AML-193 (cell line): ENCODE measurements at places on chromosomes 1 and 21.

- DNase-seq, result no peak
Observed at GRCh38 chr1:103416681-103417286, 108.7 kb upstream of the RNPC3 start.

DNA sequence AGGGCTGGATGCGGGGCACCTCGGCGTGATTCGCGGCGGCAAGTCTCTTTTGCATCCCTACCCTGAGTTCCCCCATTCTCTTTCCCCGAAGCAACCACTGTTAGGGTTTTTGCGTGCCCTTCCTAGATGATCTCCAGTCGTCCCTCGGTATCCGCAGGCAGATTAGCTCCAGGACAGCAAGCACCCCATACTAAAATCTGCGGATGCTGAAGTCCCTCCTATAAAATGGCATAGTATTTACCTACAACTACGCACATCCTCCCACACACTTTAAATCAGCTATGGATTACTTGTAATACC lies 22.8 kb upstream of the CFAP126 start:
- no peak for DNase-seq

DNA sequence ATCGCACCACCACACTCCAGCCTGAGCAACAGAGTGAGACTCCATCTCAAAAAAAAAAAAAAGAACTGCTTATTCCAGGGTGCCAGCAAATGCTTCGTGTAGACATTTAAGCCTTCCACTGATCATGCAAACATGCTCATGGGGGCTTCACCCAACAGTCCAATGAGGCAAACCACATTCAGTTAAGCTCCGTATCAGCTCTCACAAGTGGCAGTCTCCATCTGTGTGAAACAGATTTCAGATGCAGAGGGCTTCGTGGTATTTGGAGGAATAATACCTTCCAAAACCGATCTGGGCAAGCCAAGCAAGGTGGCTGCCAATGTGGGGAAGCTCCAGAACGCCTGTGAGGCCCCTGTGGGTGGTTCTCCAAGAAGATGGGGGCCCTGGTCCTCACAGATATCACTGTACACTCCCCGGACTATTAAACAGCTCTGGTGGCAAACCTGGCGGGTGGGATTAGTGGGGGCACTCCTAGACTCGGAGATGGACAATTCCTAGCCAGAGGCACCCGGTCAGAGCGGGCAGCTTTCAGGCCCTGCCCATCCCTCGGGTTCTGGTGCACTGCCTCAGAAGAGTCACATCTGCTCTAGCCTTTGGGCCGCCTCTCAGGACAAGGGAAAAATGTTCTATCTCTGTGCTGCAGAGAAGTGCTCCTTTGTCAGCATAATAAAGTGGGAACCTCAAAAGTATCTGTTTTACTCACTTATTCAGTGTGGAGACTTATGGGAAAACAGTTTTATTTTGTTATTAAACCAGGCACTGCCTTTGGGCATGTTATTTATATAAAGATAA lies 10.2 kb downstream of the CREG1 start:
- DNase-seq, result no peak

GRCh38 chr1:242004751-242005495 lies 6.0 kb upstream of the MAP1LC3C start:
- DNase-seq, result no peak

DNA sequence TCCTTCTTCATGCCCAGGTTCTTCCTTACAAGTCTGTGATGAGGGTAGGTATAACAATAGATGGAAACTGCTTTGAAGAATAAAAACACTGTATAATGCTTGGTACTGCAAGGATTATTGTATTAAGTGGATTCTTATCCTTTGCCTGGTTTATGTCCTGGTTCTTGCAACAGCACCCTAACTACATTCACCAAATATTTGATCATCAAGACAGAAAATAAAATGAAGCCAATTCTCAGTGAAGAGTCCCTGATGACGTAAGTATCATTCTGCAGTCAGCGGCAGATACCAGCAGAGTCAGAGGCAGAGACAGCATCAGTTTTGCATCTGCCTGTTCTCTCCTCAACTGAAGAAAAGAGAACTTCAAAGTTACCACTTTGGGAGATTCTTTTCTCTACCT lies 19.7 kb downstream of the ARHGEF11 start:
- no peak for DNase-seq

DNA sequence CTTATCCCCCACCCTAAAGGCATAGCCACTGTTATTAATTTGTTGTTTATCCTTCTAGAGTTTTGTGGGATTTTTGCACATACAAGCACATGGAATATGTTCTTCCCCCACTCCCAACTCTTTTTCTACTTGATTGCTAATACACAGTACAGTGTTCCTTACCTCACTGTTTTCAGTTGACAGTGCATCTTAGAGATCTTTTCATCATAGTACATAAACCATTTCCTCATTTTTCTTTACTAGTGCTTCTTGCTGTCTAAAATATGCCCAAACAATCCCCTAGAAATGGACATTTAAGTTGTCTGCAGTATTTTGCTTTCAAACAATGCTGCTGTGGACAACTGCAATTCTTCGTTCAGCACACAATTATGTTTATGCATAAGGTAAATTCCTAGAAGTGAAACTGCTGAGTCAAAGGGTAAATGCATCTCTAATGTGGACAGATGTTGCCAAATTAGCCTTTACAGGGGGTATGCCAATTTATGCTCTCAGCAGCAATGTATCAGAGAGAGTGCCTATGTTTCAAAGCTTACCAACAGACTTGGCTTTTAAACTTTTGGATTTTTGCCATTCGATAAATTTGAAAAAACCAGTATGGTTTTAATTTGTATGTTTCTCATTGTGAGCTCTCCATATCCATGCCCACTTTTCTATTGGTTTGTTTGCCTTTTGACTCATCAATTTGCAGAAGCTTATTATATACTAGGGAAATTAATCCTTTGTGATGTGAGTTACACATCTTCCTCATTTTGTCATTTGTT lies 132.6 kb downstream of the MRPS6 start:
- no peak for DNase-seq

DNA sequence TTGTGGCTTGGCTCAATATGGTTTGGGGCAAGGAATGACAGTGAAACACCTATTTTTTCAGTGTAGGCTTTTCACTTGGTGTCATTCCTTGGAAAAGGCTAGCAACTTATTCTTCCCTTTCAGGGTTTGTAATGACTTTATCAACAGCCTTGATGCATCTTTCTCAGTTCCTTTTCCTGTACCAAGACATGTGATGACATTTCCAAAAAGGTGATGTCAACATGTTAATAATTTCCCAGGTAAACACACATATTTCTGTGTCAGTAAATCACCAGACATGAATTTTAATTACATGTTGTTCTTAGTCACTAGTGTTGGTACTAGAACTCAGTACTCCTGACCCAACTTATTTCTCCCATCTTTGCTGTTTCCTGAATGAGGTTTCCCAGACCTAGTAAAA lies 37.8 kb upstream of the RRP15 start:
- DNase-seq, result no peak

- DNase-seq, result no peak
Observed at GRCh38 chr1:201734786-201735185, 94.2 kb upstream of the IPO9 start.

DNA sequence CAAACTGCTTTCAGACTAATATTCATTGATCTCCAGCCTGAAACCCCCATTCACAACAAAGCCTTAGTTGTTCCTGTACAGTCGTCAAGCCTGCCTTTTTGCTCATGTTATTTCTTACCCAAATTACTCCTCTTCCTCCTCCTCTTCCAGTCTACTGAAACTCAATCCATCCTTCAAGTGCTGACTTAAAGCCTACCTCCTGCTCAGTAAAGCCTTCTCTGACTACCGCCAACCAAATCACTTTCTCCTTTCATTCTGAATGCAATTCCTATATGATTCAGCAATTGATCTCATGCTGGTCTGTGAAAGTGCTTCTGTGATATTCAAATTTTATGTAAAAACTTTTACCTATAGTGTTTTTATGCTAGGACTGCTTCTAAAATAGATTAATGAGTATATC lies 18.6 kb downstream of the TAF5L start:
- DNase-seq, result no peak

- no peak for DNase-seq
Observed at GRCh38 chr1:186500804-186501203, 39.9 kb upstream of the PDC start.

- no peak for DNase-seq
Observed at GRCh38 chr1:153795934-153796785, 21.0 kb downstream of the SLC27A3 start.

- DNase-seq, result no peak
Observed at GRCh38 chr1:54256522-54257345, 56.8 kb downstream of the MRPL37 start.

DNA sequence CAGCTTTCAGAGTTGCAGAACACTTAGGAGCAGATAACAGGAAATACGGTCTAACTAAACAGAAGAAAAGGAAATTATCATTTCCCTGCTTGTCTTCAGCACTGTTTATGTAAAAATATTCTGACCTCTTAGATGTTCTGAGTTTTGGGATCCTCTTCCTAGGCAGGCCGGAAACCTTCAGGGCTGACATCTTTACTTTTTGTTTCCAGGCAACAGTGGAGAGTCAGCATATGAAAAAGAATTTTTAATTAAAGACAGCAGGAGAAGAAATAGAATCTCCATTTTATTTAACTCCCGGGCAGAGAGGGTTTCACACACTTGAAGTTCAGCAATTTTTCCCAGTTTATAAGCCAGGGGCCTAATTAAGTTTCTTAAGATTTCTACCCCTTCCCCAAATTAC lies 5.1 kb upstream of the RIPPLY3 start:
- DNase-seq, result no peak

- no peak for DNase-seq
Observed at GRCh38 chr21:42777757-42778344, 101.5 kb downstream of the WDR4 start.

DNA sequence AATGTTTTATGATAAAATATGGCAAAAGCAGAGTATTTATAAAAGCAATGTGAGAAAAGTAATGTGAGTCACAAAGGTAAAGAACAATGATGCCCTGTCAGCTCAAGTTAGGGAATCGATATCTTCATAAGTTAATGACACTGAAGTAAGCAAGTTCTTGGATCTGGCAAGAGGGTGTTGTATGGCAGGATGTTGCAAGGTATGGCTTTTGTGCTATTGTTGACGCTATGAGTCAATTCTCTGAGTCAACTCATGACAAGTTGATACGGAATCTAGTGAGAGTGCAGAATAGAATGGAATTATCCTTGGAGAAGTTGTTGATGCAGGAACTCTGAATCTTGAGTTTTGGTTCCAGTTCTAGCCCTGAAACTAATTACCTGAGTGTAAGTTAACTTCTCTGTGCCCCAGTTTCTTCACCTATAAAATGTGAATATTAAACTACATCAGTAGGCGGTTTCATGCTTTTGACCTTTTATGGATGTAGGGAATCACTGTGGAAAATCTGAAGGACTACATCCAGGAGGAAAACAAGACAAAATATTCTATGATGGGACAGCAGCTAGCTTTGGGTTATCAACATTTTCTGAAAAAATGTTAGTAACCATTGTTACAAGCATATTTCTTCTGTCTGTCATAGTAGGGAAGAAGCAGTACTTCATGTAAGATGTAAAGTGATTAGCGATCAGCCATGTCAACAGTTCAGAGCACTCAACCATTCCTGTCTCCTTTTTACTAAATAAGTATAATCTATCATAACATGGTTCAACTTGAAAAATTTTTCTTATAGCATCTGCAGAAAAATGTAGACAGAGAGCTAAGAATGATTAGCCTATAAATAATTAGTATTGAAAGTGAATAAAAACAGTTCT lies 96.9 kb downstream of the ATP6V1G3 start:
- no peak for DNase-seq

DNA sequence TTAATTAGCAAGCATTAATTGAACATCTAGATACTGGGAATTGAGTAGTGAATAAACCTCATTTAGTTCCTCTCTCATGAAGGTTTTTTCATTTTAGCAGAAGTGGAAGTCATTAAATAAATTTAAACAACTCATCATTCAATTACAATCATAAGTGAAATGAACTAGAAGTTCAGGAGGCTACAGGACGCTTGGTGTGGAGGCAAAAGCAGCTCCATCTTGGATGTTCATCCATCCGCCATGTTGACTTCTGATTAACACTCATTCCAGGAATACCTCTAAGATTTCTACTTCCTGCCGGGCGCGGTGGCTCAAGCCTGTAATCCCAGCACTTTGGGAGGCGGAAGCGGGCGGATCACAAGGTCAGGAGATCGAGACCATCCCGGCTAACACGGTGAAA lies 11.5 kb upstream of the NTPCR start:
- DNase-seq, result no peak

GRCh38 chr1:24421502-24421901 lies 5.9 kb downstream of the NIPAL3 start:
- no peak for DNase-seq

GRCh38 chr1:15851210-15852035 lies 3.9 kb downstream of the SPEN start:
- peak; percentile 5 for DNase-seq

DNA sequence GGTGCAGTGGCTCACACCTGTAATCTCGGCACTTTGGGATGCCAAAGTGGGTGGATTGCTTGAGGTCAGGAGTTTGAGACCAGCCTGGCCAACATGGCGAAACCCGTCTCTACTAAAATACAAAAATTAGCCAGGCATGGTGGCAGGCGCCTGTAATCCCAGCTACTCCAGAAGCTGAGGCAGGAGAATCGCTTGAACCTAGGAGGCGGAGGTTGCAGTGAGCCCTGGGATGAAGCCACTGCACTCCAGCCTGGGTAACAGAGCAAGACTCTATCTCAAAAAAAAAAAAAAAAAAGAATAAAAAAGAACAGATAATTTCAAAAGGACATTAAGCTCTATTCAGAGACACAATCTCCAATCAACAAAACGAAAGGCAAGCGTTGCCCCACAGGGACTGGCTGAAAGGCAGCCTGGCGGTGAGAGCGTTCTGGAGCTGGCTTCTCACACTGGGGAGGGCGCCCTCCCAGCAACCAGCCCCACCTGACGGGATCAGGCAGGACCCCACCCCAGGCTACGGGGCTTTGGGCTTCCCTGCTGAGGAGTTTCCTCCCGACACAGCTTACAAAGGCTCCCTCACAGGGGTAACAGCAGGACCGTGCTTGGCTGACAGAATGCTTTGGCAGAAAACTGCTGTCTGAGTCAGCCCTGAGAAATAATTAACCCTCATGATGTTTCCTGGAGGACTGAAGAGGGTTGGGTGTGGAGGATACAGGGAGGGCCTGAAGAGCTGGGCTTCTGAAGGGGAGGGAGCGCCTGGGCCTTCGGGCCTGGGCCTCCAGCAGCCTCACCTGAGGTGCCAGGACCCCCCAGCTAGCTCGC lies 31.1 kb upstream of the SRP9 start:
- no peak for DNase-seq

DNA sequence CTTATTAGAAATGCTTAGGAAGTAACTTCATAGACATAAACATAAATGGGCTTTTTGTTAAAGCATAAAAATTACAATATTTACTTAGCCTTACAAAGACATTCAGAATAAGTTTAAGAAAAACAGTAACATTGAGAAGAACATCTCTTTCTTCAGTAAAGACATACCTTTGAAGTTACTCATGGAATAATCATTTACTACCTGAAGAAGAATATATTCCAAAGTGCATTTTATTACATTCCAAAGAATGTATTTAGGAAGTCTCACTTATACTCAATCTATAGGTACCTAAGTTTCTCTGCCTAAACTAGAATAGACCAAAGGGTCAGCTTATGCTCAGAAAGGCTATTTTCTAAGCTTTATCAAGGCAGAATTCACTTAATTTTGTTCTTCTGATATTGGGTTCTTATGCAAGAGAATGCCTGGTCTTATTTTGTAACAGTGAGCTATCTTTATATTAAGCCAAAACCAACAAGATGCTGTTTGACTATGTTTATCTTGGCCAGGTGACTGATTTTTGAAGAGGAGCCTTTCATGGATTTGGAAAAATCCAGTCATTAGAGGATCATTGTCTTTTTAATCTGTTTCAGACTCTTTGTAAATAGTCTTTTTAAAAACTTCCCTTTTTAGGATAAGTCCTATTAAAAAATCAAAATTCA lies 110.1 kb downstream of the OLFML2B start:
- no peak for DNase-seq

- DNase-seq, result no peak
Observed at GRCh38 chr21:34197561-34197960, 124.2 kb downstream of the MRPS6 start.
